ENCODE measurements at places on chromosomes 2 and 18.

GRCh38 chr2:114032705-114033104 is 142.8 kb downstream of the ACTR3 start:
- no peak for DNase-seq

DNA sequence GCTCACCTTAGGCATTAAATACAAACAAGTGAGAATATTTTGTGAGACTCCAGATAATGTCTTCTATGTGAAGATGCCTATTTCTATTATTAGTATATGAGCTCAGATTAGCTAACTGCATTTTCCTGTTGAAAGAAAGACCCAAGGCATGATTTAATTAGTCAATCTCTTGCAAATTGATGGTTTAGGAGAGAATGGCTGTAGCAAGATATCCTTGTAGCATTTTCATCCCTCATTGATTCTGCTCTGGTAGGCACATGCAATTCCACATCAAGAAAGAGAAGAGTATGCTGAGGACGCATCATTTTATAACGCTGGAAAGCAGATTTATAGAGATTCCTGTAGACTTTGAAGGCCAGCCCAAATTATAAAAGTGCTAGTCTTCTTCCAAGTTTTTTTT is 332.0 kb downstream of the SOX11 start:
- DNase-seq: no peak

GRCh38 chr2:69241093-69241492 is 145.9 kb downstream of the GFPT1 start:
- DNase-seq: no peak

GRCh38 chr2:12504443-12504842 is 212.3 kb upstream of the TRIB2 start:
- DNase-seq: no peak

GRCh38 chr2:200180943-200181342 is 125.5 kb upstream of the SPATS2L start:
- DNase-seq: no peak

- DNase-seq: peak; percentile 36
Observed at GRCh38 chr2:208466151-208466919, 59.7 kb downstream of the PTH2R start.

DNA sequence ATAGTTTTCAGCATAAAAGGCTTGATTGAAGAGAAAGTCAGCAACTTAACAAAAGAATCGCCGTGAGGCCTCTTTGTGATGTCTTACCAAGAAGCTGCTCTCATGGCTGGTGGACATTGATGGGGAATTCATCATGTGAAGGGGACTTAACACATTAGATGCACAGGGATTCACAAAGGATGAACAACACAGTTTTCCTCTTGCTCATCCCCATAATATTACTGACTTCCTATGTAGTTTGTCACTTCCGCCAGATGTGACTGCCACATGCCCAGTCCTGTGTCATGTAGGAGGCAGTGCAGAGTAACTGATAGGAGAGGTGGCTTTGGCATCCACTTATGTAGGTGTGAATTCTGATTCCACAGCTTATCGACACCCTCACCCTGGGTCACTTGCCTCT is 232.6 kb upstream of the LYPD1 start:
- no peak for DNase-seq

GRCh38 chr2:118539290-118539689 is 308.2 kb downstream of the EN1 start:
- no peak for DNase-seq

DNA sequence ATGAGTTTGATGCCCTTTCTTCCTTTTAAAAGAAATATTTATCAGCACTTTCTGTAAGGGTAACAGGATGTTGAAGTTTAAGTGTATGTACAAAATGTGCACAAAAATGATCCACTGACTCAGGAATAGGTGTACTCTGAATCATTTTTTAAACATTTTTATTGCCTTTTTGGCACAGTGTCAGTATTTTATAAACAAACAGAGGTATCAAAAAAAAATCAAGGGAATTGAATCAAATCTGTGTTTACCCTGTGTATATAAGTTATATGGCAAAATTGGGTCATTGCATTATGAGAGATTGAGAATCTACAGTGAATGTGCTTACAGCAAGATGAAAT is 513.9 kb upstream of the NETO1 start:
- DNase-seq: no peak

DNA sequence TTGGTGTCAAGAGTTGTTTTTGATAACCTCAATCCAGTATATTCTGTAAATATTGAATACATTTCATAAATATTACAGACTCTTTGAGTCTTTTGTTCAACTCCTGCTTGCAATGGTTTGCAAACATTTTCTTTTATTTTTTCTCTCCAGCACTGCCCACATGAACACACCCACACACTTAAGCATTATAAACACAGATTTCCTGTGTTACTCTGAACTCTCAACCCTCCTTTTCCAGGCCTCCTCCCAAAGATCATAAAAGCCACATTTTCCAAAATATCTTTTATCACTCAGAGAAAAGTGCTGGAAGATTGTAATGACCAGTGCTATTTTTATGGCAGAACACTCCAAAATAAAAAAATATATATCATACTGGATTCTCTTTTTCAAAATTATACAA is 20.5 kb downstream of the ARHGAP25 start:
- no peak for DNase-seq

GRCh38 chr18:55185391-55185790 is 226.1 kb upstream of the CCDC68 start:
- DNase-seq: no peak

- peak; percentile 60 for DNase-seq
Observed at GRCh38 chr18:58045242-58046092, 1.4 kb downstream of the NEDD4L start.

GRCh38 chr2:31365834-31366505 is 48.6 kb downstream of the XDH start:
- DNase-seq: no peak

GRCh38 chr2:112725545-112726457 is 5.0 kb downstream of the NT5DC4 start:
- no peak for DNase-seq

DNA sequence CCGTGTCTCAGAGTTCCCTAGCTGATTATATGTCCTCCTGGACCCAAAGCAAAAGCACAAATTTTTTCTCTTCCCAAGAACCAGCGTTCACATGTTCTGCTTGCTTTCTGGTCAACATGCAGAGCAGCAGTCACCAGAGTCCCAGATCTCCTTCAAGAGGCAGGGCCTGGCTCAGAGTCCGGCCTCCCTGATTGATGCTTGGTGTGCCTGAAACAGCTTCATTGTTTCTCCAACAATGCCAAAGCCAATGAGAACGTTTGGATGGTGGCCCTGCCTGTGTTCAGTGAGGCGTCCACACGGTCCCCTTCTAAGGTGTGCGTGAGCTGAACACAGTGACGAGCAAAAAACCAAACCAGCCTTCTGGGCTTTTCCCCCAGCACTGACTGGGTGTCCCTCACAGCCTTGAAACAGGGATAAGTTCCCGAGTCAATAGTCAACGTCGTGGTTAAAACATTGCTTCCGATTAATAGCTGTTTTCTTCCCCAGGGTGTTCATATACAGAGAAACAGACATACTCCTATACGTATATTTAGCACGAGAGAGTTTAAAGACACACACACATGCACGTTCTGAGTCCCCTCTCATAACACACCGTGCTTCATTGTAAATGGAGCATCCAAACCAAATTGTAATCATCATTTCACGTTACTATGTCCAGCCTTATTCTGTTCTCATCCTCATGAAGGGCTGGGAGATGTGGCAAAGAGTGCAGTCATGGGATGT is 19.3 kb upstream of the POU3F3 start:
- no peak for DNase-seq

GRCh38 chr2:162769066-162769465 is 69.5 kb downstream of the KCNH7 start:
- DNase-seq: no peak

DNA sequence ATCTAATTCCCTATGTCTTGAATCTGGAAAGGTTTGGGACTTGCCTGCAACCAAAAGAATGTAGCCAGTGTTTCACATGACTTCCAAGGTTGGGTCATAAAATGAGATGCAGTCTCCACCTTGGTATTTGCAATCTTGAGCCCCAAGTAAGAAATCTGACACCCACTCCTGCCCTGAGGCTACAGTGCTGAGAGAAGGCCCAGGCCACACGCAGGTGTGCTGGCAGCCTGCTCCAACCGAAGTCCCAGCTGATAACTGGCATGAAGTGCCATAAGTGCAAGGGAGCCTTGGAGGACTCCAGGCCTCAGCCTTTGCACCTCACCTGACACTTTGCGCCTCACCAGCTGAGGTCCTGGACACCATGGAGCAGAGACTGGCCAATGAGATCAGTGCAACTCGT is 182.7 kb downstream of the ANAPC1 start:
- no peak for DNase-seq

GRCh38 chr2:73187549-73187948 is 14.8 kb upstream of the NOTO start:
- DNase-seq: no peak

GRCh38 chr18:64017870-64018269 is 48.0 kb downstream of the SERPINB8 start:
- no peak for DNase-seq

DNA sequence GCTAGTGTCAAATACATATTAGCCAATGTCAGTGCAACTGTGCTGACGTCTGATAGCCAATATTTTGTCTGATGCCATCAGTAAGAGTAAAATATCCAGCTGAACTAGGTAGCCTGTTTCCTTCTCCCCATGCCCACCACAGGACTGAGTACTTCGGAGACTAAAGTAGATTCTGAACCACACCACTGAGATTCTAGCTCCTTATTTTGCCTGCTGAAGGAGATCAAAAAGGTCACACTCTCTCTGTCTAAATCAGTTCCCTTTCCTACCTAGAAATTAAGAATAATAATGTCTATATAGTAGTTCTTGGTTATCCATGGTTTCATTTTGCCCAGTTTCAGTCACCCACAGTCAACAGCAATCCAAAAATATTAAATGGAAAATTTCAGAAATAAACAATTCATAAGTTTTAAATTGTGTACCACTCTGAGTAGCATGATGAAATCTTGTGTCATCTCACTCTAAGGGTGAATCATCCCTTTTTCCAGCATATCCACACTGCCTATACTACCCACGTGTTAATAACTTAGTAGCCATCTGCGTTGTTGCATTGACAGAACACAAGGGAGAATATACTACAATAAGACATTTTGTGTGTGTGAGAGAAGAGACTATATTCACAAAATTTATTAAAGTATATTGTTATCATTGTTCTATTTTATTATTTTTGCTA is 1043.3 kb upstream of the PIK3C3 start:
- no peak for DNase-seq

DNA sequence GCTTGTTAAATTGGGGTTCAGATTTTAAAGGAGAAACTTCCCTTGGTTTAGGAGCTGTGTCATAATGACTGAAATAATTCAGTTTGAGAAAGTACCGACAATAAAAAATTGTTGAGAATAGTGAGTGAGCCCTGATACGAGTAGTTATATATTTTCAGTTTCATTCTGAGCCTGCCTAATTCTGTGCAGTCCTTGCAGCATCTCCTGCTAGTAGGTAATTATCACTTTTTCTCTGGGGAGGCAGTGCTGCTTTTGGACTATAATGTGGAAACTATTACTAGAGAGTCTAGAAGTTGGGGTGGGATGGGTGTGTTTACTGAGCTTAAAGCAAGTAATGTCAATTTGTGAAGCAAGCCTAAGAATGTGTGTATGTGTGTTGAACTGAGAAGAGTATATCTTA is 21.7 kb downstream of the ZNF638 start:
- no peak for DNase-seq

GRCh38 chr2:136131484-136131960 is 13.6 kb upstream of the CXCR4 start:
- no peak for DNase-seq

DNA sequence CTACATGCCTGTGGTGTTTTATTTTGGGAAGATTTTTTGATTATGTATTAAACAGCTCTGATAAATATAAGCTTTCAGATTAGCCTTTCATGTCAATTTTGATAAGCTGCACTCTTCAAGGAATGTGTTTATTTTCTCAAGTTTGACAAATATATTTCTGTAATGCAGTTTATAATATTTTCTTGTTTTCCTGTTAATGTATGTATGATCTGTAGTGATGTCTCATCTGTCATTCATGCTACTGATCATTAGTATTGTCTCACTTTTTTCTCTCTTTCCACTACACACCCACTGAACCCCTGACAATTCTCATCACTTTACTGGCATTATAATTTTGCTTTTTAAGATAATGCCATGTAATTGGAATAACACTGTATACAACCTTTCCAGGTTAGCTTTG is 100.9 kb downstream of the TMEM18 start:
- DNase-seq: no peak

DNA sequence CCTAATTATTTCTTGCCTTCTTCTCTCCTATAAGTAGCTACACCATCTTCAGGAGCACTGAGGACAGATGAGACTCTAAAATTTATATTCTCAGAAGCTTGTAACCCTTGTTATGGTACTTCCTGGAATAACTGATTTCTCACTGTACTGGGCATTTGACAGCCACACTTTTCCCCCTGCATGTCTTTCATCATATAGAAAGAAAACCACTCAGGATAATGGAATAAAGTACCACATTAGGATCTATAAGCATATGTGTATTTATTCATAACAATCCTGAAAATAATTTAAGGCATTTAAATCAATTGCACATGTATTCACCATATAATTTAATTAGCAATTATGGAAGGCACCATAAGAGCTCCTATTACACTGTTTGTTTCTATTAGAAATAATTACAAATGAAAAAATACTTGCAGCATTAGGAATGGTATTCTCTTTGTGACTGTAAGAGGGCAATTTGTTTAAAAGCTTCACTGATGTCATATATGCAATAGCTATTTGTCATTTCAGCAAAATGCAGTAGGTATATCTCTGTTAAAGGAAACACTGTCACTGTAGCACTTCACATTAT is 216.9 kb upstream of the FSHR start:
- no peak for DNase-seq

GRCh38 chr2:206482123-206482522 is 38.8 kb downstream of the ADAM23 start:
- DNase-seq: no peak

DNA sequence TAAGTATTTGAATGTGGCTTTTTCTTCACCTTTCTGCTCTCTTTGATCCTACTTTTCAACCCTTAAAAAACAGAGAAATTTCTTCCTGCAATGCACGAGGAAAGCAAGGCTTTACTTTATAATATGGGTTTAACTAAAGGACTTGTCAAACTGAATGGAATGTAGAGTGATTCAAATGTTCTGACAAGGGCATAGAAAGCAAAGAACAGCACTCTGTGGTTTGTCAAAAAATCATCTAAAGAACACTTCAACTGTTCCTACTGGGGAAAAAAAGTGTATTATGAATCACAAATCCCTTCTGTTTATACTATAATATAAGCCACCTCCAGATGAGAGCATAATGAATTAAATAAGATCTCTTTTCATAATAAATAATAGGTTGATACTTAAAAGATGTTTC is 45.0 kb upstream of the RIT2 start:
- no peak for DNase-seq
